ENCODE measurements at places on chromosomes 1 and 21.
A peak's percentile ranks its signal among the peaks of the same experiment; 100 is the strongest.

GRCh38 chr1:37793773-37794371 is at the start of gene MANEAL:
Gene MANEAL, plus strand, starts transcription at chr1:37793847. Its CDS starts 336 bp downstream, at chr1:37794183.
- no peak for DNase-seq

- DNase-seq, result no peak
Measured at GRCh38 chr1:232999956-233000625, 49.7 kb downstream of the NTPCR start.

DNA sequence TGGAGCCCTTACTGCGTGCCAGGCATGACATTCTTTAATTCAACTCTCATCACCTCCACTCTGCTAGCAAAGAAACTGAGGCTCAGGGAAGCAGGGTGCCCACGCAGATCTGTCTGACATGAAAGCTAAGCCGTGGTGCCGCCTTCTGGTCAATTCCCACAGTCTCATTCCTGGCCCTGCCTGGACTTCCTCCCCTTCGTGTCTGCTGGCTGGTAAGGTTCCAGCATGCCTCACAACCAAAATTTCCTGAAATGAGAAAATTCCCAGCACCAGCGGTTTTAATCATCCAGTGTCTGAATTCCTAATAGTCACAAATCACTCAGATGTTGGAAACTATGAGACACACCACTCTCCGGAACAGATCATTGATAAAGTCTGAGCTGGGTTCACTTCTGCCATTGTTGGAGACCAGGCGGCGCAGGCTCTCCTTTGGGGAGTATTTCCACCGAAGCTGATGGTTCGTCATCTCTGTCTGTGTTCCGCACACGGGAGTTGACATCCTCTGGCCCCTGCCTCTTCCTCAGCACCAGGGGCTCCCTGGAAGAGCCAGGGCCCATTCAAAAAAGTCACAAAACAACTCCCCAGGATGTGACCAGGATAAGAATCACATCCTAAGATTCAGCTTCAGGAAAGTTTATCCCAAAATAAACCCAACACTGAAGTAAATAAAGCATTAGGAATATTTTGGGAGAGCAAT is 167.7 kb downstream of the PLPP3 start:
- DNase-seq, result no peak

- DNase-seq, result no peak
Measured at GRCh38 chr1:152926091-152926490, 17.7 kb downstream of the IVL start.

GRCh38 chr21:36882776-36883175 is 83.7 kb downstream of the HLCS start:
- DNase-seq, result no peak

GRCh38 chr1:184163674-184164465 is 112.3 kb downstream of the TSEN15 start:
- no peak for DNase-seq

DNA sequence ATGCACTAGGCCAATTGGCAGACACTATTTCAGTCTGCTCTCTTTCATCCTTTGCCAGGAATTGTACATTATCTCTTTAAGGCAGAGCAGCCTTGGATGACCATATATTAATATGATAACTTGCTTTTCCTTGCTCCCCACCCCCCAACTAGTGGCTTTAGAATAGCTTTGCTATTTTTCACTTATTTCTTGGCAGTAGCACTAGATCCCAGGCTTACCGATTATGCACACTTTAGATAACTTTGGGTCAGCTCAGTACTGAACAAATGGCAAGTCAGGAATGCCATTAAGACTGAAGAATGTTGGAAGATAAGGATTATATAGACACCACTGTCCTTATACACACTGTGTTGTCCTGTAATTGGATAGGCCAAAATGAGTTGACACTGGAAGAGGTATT is 146.4 kb downstream of the FGGY start:
- no peak for DNase-seq

- DNase-seq, result no peak
Measured at GRCh38 chr1:206770531-206771337, at the start of gene IL19. Gene IL19, plus strand, starts transcription at chr1:206770773. Its CDS starts 65,890 bp downstream, at chr1:206836663.

DNA sequence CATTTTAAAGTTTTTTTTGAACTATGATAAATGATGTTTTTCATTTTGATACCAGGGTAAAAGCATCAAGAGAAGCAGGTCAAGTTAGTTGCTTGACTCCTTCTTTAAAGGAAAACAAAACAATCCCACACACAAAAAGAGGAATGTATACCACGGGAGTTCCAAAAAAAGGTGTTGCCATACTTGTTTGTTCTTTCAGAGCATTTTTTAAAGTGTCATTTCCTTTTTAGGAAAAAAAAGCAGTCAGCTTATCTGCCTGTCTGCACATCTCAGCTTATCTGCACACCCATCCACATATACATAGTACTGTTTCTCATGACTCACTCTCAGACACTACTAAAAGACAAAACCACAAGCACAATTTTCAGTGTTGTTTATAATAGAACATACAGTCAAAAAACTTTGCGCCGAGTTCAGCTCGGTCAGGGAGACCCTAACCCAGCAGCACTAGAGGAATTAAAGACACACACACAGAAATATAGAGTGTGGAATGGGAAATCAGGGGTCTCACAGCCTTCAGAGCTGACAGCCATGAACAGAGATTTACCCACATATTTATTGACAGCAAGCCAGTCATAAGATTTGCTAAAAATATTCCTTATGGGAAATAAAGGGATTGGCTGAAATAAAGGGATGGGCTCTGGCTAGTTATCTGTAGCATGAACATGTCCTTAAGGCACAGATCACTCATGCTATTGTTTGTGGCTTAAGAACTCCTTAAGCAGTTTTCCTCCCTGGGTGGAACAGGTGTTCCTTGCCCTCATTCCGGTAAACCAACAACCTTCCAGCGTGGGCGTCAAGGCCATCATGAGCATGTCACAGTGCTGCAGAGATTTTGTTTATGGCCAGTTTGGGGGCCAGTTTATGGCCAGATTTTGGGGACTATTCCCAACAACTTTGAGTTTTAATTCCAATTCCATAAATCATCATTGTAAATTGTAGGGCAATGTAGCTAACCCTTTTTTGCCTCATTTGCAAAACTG is 11.4 kb upstream of the MNDA start:
- no peak for DNase-seq

GRCh38 chr1:206835186-206835585 is 30.2 kb upstream of the IL20 start:
- DNase-seq, result no peak

GRCh38 chr21:45468971-45469272 is 64.0 kb downstream of the COL18A1 start:
- DNase-seq, result no peak

- no peak for DNase-seq
Measured at GRCh38 chr1:63269571-63269970, 52.8 kb upstream of the FOXD3 start.

DNA sequence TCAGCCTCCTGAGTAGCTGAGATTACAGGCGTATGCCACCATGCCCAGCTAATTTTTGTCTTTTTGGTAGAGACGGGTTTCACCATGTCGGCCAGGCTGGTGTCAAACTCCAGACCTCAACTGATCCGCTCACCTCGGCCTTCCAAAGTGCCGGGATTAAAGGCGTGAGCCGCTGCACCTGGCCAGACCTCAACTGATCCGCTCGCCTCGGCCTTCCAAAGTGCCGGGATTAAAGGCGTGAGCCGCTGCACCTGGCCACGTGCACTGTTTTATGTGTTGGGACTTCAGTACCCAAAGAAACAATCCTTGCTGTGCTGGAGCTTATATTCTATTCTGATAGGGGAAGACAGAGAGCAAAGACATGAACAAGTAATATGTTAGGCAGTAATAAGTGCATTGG is 10.1 kb downstream of the TRAF5 start:
- no peak for DNase-seq

GRCh38 chr1:172915271-172915670 is 135.5 kb downstream of the TNFSF18 start:
- DNase-seq, result no peak

GRCh38 chr1:53187401-53187800 is 9.2 kb upstream of the CPT2 start:
- DNase-seq, result no peak

DNA sequence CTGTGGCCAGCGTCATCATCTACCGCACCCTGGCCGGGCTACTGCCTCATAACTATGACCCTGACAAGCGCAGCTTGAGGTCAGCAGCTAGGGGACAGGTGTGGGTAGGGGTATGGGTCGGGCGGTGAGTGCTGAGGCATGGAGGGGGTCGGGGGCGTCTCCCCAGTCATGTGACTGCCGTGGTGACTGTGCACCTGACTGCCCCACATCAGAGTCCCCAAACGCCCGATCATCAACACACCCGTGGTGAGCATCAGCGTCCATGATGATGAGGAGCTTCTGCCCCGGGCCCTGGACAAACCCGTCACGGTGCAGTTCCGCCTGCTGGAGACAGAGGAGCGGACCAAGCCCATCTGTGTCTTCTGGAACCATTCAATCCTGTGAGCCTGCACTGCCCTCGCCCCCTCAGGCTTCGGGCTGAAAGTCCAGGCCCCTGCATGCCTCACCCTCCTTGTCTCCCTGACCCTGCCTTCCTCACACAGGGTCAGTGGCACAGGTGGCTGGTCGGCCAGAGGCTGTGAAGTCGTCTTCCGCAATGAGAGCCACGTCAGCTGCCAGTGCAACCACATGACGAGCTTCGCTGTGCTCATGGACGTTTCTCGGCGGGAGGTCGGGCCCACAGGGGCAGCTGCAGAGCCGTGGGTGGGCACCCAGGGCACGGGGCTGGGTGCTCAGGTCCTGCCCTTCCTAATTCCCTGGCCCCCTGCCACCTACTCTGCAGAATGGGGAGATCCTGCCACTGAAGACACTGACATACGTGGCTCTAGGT is 13.5 kb downstream of the PSRC1 start:
- DNase-seq, result no peak

DNA sequence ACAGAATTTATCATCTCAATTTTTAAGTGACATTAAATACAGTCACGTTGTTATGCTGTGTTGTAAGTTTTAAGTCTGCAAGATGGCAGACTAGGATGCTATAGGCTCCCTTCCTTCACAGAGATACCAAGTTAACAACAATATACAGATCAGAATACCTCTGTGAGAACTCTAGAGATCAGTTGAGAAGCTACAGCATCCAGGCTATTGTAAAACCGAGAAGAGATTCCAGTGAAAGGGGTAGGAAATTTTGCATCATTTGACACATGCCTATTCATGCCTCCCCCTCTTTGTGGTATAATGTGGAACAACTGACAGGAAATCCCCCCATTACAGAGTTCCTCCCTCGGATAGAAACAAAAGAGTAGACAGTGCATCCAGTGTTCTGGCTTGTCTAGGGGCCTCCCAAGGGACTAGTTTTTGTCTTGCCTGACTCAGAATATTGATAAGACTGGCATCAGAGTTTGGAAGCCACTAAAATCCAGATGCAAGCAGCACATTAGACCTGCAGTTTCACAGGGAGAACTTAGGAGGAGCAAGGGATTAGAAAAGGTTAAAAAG is 80.6 kb downstream of the LBR start:
- DNase-seq, result no peak

GRCh38 chr1:90821152-90821787 is 104.2 kb upstream of the BARHL2 start:
- DNase-seq, result no peak

GRCh38 chr1:163766257-163766918 is 444.6 kb downstream of the NUF2 start:
- no peak for DNase-seq

- DNase-seq, result no peak
Measured at GRCh38 chr1:1292442-1292779, 12.2 kb downstream of the SCNN1D start.

DNA sequence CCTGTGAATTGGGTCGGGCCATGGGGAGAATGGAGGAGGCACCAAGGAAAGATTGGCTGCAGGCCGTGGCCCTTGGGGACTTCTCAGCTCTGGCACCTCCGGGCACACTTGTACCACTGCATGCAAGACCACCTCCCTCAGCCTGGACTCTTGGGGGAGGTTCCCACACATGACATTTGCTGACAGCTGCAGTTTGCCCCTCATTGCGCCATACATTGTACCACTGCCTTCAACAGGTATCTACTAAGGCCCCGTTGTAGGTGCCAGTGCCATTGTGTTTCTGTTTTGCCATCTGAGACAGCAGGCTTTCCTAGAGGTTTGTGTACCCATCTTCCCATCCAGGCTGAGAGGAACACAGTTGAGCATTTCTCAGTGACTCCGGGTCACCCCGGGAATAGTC is 159.4 kb upstream of the TMEM51 start:
- peak; percentile 36 for DNase-seq
